ENCODE measurements at places on chromosomes 4 and X.

DNA sequence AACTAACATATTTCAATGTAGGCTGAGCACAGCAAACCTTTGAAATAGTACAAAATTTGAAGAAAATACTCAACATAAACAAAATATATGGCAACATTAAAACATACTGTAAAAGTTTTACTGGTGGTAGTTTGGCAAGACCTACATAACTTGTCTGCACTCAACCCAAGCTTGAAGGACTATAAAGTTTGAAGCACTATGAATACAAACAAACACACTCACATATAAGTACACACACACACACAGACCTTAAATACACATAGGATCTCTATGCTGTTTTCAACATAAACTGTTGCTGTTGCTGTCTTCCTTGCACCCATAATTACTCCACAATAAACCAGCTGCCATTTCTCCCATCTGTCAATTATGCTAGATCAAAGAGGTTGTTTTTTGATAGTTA, 589.6 kb downstream of the IL15 start:
- DNase-seq = no peak

DNA sequence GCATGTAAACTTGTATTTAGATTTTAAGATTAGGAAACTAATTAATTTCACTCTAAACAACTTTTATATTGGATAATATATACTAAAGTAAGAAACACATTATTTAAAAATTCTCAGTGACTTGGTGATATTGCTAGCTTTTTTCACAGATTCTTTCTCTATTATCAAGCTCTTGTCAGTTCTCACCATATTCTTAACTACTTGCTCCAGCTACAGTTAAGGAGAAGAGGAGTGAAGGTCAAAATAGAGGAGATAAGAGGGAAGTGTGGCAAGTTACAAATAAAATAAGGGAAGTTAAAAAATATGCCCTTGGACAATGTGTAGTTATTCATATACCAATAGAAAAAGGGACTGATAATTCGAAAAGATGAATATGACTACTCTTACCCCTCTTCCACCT, 34.7 kb upstream of the NAF1 start:
- DNase-seq = no peak

GRCh38 chrX:80266979-80267378, 153.3 kb upstream of the TENT5D start:
- peak; percentile 5 for DNase-seq

DNA sequence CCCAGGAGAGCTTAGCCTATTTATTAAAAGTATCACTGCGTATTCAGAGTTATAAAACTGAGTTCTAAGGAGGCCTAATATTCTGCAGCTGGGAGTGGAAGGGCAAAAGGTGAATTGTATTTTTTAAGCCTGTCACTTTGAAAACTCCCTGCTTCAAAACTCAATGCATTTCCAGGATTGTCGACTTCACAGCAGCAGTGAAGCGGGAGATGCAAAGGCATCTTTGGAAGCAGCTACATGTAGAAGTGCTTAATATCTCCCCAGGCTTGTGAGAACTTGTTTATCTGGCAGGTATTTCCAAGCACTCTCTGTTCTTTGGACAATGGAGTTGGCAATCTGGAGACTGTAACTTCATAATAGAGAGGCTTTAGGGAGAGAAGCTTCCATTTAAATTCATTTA, 717.5 kb upstream of the SLIT2 start:
- no peak for DNase-seq

DNA sequence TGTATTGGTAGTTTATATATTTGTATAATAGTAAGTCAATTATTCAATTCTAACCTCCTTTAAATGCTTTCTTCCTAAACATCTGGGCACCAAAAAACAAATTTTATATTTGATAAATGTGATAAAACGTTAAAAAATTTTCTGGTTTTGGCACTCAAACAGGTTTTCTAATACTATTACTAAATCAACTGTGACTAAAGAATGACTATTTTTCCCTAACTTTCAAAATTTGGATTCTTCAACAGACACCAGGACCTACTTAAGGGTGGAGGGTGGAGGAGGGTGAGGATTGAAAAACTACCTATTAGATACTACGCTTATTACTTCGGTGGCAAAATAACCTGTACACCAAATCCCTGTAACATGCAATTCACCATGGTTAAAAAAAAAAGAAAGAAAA, 555.5 kb downstream of the IL15 start:
- no peak for DNase-seq

DNA sequence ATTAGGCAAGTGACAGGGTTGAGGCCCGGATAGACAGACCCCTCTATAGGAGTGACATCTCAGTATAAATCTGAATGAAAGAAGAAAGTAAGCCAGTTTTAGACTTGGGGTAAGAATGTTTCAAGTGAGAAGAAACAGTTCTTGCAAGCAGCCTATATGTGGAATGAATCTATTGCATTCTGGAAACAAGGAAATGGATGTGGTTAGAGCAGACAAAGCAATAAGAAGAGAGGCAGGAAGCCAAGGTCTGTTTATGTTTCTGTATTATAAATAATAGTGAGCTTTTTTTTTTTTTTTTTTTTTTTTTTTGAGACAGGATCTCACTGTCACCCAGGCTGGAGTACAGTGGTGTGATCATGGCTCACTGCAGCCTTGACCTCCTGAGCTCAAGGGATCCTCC, 255.8 kb downstream of the UNC5C start:
- no peak for DNase-seq

Data from RCC 7860 (cell line).